Coronary artery (tissue), 2 donors: ENCODE measurements at places on chromosomes 7 and 10.

GRCh38 chr10:32943395-32943794 lies 14.6 kb downstream of the ITGB1 start:
- DNase-seq = no peak

GRCh38 chr7:1531263-1531978 lies 919 bp downstream of the MAFK start:
- DNase-seq = peak; percentile 83

DNA sequence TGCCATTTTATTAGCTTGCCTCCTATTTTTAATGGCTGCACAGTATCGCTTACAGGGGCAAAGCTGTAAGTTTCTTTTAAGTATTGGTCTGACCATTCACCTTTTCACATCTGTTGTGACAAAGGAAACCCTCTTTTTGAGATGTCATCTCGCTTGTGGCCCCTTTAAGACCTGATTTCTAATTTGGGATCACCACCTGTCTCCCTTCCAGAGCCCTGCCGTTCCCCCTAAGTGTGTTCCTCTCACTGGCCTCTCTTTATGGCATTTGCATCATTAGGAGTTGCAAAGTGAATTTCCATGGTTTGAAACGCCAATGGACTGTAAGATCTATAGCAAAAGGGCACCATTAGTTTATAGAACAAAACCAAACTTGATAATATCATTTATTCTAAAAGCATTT lies 1.4 kb downstream of the EPDR1 start:
- no peak for DNase-seq

- no peak for DNase-seq
Observed at GRCh38 chr7:127390817-127391590, 1.5 kb downstream of the ZNF800 start.

DNA sequence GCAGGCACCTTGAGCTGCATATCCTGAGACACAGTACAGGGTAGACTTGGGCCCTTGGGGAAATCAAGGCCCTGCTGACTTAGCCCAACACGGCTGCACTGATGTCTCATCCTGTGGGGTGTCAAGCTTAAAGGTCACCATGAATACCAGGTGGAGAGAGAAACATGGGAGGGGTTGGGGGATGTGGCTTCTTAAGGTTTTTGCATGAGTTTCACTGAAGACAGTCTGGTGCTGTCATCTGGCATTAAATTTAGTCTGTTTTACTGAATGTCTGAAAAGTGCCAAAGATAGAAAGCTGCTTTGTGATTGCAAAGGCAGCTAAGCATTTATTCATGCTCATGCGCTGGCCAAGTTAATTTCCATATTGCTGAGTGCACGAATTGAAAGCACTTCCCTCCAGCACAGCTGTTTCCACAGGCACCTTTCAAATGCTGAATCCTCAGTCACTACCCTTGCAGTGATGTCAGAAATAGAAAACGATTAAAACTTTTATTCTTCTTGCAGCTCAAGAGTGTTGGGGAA lies 102.1 kb downstream of the OSBPL3 start:
- DNase-seq = no peak

DNA sequence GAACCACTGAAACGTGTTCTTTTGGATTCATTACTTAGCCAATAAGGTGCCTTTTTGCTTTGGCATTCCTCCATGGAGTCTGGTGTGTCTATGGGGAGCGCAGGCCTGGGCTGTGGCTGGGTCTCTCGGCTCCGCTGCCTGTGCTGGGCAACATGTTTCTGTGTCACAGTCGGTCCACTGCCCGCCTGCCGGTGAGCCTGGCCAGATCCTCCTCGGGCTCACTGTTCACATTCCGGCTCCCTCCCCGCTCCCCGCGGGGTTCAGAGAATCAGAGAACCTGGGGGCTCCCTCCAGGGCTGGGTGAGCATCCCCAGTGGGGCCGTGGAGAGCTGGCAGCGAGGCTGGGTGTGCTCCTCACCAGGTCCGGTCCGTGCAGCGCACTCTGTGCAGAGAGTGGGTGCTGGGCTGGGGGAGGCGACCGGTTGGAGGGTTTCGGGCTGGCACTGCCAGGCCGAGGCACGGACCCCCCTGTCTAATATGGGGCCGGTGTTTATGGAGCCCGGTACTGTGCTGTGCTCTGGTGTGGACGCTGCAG lies 70.4 kb downstream of the INPP5A start:
- DNase-seq = peak; percentile 74

DNA sequence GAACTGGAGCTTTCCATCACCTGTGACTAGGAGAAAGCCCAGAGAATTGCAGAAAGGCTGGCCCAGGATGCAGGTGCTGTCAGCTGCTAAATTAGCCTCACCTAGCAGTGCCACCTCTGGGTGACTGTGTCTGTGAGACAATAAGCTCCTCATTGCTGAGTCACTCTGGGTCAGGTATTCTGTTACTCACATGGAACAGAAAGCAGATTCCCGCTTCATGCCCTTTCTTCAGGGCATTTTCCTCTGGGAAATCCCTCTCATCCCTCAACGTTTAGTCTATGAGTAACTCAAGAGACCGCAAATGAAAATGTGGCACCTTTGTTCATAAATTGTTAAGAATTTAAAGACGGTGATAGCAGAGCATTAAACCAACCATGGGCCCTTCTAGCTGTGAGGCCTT lies 184.0 kb downstream of the ADAM12 start:
- DNase-seq = no peak

- no peak for DNase-seq
Observed at GRCh38 chr7:492714-493065, 27.0 kb downstream of the PDGFA start.

GRCh38 chr10:87973635-87974034 lies 110.2 kb downstream of the PTEN start:
- no peak for DNase-seq

GRCh38 chr7:45543473-45543872 lies 30.7 kb upstream of the ADCY1 start:
- no peak for DNase-seq

DNA sequence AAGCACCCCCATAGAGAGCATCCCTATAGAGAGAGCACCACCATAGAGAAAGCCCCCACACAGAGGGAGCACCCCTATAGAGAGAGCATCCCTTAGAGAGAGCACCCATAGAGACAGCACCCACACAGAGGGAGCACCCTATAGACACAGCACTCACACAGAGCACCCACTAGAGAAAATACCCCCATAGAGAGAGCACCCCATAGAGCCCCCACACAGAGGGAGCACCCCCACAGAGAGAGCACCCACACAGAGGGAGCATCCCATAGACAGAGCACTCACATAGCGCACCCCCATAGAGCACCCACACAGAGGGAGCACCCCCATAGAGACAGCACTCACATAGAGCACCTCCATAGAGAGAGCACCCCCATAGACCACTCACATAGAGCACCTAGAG lies 48.6 kb downstream of the INSIG1 start:
- no peak for DNase-seq

DNA sequence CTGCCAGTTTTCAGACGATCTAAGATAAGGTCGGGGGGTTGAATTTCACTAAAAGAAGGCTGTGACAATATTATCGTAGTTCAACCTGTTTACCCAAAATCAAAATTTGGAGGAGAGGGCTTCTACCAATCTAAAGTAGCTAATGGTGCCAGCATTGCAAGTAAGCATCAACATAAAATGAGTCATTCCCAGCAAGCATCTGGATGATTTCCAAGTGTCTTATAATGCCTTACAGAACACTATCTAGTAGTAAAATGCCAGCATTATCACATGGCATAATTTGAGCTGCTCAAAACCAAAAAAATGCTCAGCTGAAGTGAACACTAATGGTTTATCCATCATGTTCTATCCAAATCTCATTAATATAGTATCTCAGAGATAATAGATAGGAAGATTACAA lies 1193.9 kb downstream of the DNAJB9 start:
- DNase-seq = no peak

- DNase-seq = no peak
Observed at GRCh38 chr7:27155816-27156507, 513 bp downstream of the HOXA7 start.

DNA sequence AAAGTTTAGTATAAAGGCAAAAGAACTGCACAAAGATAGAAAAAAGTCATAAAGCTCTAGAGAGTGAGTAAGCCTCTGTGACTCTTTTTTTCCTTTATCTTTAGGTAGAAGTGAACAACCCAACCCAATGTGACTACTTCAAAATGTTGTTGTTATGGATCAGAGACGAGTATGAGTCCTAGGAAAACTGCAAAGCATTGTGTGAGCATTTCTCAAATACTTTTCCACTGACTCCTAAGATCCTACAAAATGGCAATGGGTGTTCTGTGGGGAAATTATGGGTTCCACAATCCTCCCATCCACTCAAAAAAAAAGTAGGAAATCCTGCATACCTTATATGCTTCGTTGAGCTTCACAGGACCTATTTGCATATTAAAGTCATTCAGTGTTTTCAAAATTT lies 177.1 kb downstream of the DGKI start:
- no peak for DNase-seq

DNA sequence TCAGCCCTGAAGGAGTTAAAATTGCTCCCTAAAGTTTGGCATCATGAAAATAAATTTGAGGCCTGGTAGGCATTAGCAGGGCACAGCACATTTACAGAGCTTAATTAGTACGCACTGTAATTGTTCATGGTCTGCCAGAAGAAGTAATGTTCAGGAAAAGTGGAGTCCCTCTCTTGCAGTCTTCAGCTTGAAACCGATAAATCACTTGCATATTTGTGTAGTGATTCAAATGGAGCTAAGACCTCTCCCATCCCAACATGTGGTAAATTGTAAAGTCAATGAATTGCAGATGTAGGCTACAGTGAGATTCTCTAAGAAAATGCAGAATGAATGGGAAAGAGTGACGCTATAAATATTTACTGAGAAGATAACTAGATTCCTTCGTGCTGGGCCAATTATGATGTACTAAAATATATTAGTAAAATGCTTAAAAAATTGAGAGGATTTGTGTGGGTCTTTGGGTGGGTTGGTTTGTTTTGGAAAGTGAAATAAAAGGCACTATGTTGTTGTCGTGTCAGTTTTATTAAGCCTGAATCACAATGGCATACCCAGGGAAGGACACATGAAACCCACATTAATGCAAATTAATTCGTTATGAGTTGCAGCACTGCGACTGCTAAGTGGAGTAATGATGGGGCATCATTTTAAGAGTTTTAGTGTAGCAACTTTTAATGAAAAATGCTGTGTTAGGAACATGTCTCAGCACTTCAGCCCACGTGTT lies 8.4 kb downstream of the TCF7L2 start:
- DNase-seq = no peak

GRCh38 chr10:73053275-73053674 lies 43.4 kb downstream of the P4HA1 start:
- DNase-seq = no peak
